ENCODE measurements at places on chromosomes 5 and 9. TPM values are rescaled to one million over a fixed set of nuclear protein-coding genes. Genes with fewer than 3 reads are reported as not detected.

DNA sequence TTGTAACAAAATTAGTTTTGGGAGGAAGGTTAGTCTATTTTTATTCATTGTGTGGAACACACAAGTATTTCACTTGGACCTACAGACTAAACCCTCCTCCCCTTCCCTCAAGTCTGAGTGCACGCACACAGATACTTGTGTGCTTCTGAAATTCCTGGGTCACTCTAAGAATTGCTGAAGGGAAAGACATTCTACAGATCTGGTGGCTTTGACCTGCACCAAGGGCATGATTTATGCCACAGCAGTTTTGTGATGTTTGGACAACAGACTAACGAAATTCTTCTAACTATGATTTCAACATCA lies 150.5 kb downstream of the ARL15 start:
- peak; percentile 7 for DNase-seq

DNA sequence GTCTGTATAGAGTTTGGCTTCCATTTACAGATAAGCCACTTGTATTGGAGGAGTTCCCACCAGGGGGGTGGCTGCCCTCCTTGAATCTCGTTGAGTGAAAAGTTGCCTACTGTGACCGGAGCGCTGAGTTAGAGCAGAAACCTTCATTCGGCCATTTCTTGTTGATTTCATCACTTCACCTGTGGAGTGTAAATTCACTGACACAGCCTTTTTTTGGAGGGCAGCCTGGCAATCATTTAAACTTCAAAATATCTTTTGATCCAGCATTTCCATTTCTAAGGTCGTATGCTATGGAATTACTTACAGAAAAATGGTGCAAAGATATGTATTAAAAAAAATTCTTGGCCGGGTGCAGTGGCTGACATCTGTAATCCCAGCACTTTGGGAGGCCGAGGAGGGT lies 40.8 kb downstream of the PRRC2B start:
- DNase-seq, result no peak

- no peak for DNase-seq
Measured at GRCh38 chr5:136639616-136640015, 274.3 kb upstream of the TRPC7 start.

DNA sequence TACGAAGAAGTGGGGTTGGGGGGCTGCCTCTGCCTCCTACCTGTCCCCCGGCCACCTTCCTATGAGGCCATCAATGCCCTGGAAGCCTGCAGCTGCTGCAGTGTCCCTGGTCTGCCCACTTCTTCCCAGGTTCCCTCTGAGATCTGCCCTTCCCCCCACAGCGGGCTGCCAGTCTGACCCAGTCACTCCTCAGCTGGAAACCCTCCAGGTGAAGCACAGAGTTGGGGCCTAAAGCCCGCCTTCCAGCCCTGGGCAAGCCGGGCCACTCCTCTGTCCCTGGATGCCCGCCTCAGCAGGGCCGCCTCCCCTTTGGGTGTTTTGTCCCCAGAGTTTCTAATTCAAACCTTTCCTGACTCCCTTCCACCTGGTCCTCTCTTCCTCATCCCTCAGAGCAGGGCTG lies 137.0 kb downstream of the RXRA start:
- no peak for DNase-seq

DNA sequence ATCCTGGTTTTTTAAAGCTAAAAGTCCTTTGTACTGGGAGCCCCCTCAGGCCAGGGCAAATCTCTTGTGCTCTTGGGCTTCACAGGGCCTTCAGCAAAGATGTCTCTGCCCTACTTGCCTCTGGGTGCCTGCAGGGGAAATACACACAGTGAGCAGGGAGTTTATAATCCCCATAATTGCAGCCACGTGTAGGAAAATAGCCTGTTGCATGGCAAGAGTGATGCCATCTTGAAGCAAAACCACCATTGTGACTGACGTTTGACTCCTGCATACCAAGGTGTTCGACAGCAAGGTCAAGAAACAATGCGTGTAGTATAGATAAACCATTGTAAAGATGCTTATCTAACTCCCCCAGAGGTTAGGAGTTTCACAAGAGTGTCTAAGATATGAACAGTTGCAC lies 11.4 kb upstream of the IL3 start:
- DNase-seq, result no peak

DNA sequence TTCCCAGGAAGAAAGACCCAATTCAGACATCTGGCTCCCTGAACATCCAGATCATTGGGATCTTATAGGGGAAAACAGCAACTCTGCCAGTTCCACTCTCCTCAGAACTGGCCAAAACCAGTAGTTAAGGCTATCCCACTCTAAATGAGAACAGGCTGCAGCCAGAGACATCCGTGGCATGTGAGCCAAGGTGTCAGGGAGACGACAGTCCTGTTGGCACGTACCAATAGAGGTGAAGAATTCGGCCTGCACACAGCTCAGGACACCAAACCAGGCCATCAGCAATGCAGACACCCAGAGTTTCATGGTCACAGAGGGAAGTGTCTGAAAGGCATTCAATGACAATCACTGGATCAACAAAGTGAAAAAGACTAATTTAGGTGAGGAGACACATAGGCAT lies 9.3 kb downstream of the P4HA2 start:
- no peak for DNase-seq

GRCh38 chr9:123434619-123435240 lies 78.7 kb downstream of the CRB2 start:
- no peak for DNase-seq

DNA sequence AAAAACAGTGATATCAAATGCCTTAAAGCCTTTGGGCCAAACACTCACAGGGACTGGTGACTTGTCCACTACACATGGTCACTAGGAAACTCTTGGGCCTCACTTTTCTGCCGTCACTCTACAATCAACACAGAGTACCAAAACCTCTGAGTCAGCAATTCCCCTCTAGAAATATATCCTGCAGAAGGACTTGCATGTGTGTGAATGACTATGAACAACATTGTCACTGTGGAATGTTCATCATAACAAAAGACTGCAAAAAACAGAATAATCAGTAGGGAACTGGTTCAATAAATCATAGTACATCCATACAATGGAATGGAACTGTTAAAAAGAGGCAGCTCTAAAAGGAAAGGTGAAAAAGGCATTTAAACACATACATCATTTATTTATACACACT lies 44.1 kb upstream of the SMU1 start:
- no peak for DNase-seq

GRCh38 chr5:23419115-23419514 lies 88.3 kb upstream of the PRDM9 start:
- no peak for DNase-seq

DNA sequence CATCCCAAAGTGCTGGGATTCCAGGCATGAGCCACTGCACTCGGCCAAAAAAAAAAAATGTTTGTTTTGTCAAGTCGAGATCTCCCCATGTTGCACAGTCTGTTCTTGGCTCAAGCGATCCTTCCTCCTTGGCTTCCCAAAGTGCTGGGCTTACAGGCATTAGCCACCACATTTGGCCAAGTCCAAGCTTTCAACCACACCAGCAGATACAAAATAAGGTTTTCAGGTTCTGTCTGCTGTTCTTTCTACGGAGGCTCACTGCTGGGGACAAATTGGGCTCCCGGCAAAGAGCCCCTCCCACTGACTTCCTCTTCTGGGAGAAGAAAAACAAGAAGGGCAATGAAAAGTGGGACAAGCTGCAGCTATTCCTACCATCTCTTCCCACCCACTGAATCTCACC lies 37.6 kb upstream of the GGTA1 start:
- DNase-seq, result no peak

GRCh38 chr5:100900796-100901781 lies 2.0 kb downstream of the ST8SIA4 start:
- peak; percentile 74 for DNase-seq

- DNase-seq, result no peak
Measured at GRCh38 chr9:11821306-11821975, 871.7 kb upstream of the TYRP1 start.

GRCh38 chr9:127189628-127190027 lies 67.2 kb upstream of the ANGPTL2 start:
- no peak for DNase-seq

GRCh38 chr5:94234987-94235386 lies 383.4 kb downstream of the KIAA0825 start:
- DNase-seq, result no peak

GRCh38 chr5:148937239-148937638 lies 110.8 kb downstream of the ADRB2 start:
- peak; percentile 12 for DNase-seq

- no peak for DNase-seq
Measured at GRCh38 chr5:106648401-106648800, 1022.3 kb downstream of the EFNA5 start.

DNA sequence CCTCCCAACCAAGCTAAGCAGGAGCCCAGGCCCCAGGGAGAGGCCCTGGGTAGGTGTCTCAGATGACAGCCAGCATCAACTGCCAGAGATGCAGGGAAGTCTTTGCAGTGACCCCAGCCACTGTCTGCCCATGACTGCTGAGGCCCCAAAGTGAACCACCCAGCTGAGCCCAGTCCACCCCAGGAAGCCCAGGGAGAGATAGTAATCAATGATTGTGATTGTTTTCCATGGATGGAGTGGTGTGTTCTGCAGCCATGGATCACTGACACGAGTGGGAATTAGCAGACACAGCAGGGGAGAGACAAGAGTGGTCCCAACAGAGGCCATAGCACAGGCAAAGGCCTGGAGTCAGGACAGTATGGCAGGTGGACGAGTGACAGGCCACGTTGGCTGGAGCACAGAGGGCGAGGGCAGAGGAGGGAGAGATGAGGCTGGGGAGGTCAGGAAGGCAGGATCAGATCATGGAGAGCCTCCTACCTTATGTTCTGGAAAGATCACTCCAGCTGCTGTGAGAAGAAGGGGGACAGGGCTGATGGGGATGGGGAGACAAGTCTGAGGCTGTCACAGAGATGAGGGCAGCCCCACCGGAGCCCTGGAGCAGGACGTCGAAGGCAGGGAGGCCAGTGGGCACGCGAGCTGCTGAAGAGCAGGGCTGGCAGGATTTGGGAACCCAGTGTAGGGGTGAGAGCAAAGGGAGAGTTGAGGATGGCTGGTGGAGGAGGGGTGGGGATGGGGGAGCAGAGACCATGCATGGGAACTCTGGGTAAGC lies 14.5 kb downstream of the ABO start:
- DNase-seq, result no peak

DNA sequence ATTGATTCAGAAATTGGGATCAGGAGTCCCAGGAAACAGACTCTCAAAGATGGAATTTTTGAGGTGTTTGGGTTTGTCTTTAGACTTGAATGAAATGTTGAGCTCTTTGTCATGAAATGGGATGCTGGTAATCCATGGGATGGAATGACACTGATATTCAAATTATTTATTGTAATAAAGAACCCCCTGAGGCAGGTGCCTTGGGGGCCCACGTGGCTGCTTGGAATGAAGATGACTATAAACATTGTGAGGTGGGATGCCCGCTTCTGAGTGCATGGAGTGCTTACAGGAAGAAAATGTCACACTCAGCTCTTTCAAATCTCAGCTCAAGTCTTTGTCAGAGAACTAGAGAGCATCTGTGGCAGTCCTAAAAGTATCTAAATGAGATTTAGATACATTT lies 9.6 kb upstream of the C1QTNF2 start:
- DNase-seq, result no peak

DNA sequence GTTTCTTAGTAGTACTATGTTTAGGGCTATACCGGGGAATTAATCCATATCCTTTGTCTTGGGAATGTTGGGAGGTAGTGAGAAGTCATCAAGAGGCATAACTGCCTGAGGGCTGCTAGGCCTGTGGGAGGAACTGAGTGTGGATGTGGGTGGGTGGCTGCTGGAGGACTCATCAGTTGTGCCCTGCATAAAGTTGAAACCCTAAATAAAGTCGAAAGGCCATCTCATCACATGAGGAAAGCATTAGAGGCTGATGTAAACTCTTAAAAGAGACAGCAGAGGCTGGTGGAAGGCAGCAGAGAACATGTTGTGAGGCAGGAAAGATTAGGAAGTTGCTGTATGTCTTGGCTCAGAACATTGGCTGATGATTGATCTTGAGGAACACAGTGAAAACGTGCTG lies 143.8 kb downstream of the MAST4 start:
- DNase-seq, result peak; percentile 39

DNA sequence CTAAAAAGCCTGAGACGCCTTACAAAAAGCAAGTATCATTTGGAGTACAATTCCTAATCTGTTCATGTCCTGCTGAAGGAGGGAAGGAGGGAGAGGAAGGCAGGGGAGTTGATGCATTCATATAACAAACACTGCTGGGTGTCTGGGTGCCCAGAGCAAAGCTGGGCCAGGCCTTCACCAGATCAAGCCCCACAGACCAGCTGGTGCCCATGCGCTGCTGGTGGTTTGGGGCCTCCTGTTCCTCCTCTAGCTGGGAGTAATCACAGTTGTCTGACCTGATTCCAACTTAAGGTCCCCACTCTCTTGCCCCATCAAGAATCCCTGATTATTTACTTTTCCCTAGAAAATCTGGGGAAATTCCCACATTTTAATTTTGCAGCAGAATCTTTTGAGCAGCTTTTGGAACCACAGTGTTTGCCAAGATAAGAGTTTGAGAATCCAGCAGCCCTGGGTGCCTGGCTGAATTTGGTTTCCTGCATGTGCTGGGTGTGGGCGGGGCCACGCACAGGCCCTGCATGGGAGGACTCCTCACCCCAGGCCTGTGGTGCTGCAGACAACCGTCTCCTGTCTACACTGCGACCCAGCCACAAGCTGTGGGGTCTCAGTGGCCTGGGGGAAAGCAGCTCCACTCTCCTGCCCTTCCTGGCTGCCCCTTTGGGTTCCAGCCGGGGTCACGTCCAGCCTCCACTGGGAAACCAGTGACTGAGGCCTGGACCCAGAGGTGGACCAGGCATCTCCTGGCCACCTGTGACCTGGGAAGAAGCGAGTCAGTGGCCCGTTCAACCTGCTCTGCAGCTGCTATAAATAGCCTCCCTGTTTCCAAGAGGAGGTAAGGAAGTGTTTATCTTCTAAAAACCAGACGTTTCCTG lies 47.5 kb downstream of the NEURL1B start:
- no peak for DNase-seq

DNA sequence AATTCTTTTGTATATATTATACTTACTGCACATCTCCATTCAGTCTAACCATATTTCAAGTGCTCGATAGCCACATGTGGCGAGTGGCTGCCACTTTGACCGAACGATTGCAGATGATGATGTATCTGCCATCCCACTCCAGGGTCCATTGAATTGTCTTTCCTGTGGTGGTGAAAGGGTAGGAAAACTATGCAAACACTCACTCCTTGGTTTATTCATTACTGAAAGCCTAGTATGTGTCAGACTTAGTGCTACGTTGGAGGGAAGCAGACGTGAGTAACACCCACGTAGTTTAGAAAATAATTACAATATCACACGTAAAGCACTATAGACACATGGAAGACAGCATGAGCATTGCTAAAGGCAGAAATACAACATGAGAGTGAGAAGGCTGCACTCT lies 353.7 kb downstream of the CSNK1G3 start:
- peak; percentile 7 for DNase-seq

- no peak for DNase-seq
Measured at GRCh38 chr9:70105147-70105546, 61.5 kb downstream of the MAMDC2 start.

The PCDHGB4 gene
- 7.6 TPM for total RNA-seq

The TLE1 gene
- 14.4 TPM for total RNA-seq

The BTNL9 gene
- not detected for total RNA-seq

The CLIC3 gene
- 33.3 TPM for total RNA-seq

The LTC4S gene
- 3.7 TPM for total RNA-seq

The CCIN gene
- total RNA-seq, result 2.8 TPM

The TXNDC8 gene
- not detected for total RNA-seq

The EIF4EBP3 gene
- total RNA-seq, result 0.54 TPM

The SELENOP gene
- total RNA-seq, result 1.5 TPM

The ARSK gene
- total RNA-seq, result 14.5 TPM
